ENCODE measurements at places on chromosomes 5 and 9. TPM values are rescaled to one million over a fixed set of nuclear protein-coding genes. Genes with fewer than 3 reads are reported as not detected.
A peak's percentile ranks its signal among the peaks of the same experiment; 100 is the strongest.

Gene PCA3
- not detected for polyA plus RNA-seq

DNA sequence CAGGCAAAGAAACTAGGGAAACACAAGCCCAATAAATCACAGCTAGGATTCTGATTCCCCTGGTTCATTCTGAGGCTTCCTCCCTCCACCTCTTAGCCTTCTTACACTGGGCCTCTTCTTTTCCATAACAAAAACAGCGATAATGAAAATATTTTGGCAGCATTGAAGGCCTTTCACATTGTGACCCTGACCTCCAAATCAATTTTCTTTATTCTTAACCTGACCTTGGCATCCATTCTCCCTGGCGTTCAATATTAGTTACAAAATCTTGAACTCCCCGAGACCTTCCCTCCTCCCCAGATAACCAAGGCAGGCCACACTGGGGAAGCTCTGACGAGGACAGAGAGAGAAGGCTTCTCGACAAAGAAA is 399.9 kb downstream of the ZSWIM6 start:
- H3K27me3 ChIP-seq = peaks cover 17% of the 10 kb centered on the region
- DNase-seq = peak; percentile 26
- no peaks in the 10 kb centered on the region for H3K36me3 ChIP-seq

Gene OLFML2A
- polyA plus RNA-seq = 3.9 TPM

Gene CLIC3
- 4.3 TPM for polyA plus RNA-seq

- H3K27ac ChIP-seq = no peak overlapping the region
- no peak overlapping the region for H3K4me3 ChIP-seq
- H3K4me1 ChIP-seq = no peaks in the 10 kb centered on the region
Observed at GRCh38 chr5:37703841-37704241, 136.0 kb downstream of the GDNF start.

Gene PCDHB4
- 0.38 TPM for polyA plus RNA-seq

DNA sequence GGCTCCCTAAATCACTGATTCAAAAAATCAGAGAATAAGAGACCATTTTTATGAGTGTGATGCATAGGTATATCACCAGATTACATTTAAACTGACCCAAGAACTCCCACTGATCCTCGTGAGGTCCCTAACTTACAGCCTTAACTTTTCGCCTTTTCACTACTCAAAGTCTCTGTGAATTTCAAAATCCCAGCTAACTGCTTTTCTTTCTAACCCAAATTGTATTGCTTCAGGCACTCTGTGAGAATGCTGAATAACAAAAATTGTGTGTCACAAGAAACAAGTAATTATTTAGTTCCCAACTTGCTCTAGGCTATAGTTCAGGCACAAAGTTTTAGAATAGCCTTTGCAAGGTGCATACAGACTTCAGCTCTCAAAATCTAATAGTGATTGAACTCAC is 368.6 kb downstream of the CHSY3 start:
- H3K4me3 ChIP-seq = no peak overlapping the region
- no peaks in the 10 kb centered on the region for H3K27me3 ChIP-seq
- no peaks in the 10 kb centered on the region for H3K36me3 ChIP-seq
- no peak for DNase-seq
- no peaks in the 10 kb centered on the region for H3K4me1 ChIP-seq

Gene RMND5B
- 28.9 TPM for polyA plus RNA-seq

DNA sequence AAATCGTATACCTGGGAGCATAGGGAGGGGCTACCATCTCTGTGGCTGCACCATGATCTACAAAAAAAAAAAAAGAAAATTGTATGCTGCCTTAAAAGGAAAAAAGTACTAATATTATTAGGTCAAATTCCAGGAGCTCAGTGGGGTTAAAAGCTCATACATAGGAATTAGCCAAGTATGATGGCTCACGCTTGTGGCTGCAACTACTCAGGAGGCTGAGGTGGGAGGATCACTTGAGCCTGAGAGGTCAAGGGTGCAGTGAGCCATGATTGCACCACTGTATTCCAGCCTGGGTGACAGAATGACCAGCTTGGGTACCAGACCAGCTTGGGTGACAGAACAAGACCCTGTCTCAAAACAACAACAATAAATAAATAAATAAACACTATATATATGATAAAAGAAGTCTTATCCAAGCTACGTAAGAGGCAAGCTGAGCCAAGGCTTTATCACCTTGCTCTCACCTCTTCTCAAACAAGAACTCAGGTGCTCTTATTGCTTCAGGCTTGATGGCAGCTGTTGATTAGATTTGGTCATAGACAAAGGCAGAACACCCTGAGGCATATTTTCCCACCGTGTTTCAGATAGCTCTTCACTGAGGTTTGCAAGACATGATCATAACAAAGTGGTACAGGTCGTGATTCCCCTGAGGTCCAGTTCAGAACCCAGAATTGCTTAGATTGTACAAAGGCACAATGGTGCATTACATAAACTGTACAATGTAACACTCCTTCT is 3.3 kb upstream of the FBXW11 start:
- no peak overlapping the region for H3K27ac ChIP-seq
- no peak for DNase-seq
- H3K4me3 ChIP-seq = no peak overlapping the region
- no peaks in the 10 kb centered on the region for H3K36me3 ChIP-seq
- no peaks in the 10 kb centered on the region for H3K27me3 ChIP-seq

Gene SLCO4C1
- polyA plus RNA-seq = not detected

- H3K27me3 ChIP-seq = no peaks in the 10 kb centered on the region
- H3K4me3 ChIP-seq = no peak overlapping the region
- peaks cover 8% of the 10 kb centered on the region for H3K4me1 ChIP-seq
- DNase-seq = no peak
- H3K36me3 ChIP-seq = peaks cover 98% of the 10 kb centered on the region
- no peak overlapping the region for H3K27ac ChIP-seq
Observed at GRCh38 chr9:92637326-92637725, 32.6 kb downstream of the IPPK start.

- H3K27ac ChIP-seq = no peak overlapping the region
- no peaks in the 10 kb centered on the region for H3K36me3 ChIP-seq
- no peak overlapping the region for H3K4me3 ChIP-seq
Observed at GRCh38 chr5:33711094-33711679, 180.6 kb downstream of the ADAMTS12 start.

- peaks cover 9% of the 10 kb centered on the region for H3K4me1 ChIP-seq
- no peaks in the 10 kb centered on the region for H3K27me3 ChIP-seq
- DNase-seq = no peak
Observed at GRCh38 chr5:55583578-55583977, 48.8 kb upstream of the PLPP1 start.

- no peaks in the 10 kb centered on the region for H3K36me3 ChIP-seq
- H3K27ac ChIP-seq = no peak overlapping the region
- peaks cover 19% of the 10 kb centered on the region for H3K4me1 ChIP-seq
- no peak for DNase-seq
Observed at GRCh38 chr5:61055434-61056006, 106.7 kb downstream of the SMIM15 start.

Gene PLPP6
- 6.6 TPM for polyA plus RNA-seq

Gene BSPRY
- polyA plus RNA-seq = 16.1 TPM

Gene PAEP
- polyA plus RNA-seq = not detected

- no peak overlapping the region for H3K4me3 ChIP-seq
- H3K4me1 ChIP-seq = no peaks in the 10 kb centered on the region
- H3K27ac ChIP-seq = no peak overlapping the region
- H3K36me3 ChIP-seq = no peaks in the 10 kb centered on the region
Observed at GRCh38 chr5:9009931-9010651, 535.8 kb downstream of the SEMA5A start.

Gene MACROH2A1
- 85.8 TPM for polyA plus RNA-seq

DNA sequence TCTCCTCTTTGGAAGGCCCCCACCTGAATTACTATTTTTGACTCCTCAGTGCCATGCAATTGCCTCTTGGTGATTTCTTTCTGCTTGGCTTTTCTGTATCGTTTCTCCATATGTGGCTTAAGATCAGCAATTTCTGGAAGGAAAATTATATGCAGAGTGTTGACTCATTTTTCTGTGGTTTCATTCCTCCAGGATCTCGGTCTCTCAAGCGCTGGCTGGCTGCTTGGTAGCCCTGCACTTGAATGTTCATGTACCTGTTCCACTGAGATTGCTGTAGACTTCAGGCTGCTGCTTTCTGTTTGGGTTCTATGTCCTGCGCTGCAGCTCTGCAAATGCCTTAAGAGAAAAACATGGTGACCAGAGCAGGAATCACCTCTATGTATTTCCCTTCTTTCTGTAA is 77.6 kb downstream of the INIP start:
- H3K36me3 ChIP-seq = no peaks in the 10 kb centered on the region
- H3K4me1 ChIP-seq = no peaks in the 10 kb centered on the region
- no peak overlapping the region for H3K4me3 ChIP-seq
- no peak for DNase-seq

DNA sequence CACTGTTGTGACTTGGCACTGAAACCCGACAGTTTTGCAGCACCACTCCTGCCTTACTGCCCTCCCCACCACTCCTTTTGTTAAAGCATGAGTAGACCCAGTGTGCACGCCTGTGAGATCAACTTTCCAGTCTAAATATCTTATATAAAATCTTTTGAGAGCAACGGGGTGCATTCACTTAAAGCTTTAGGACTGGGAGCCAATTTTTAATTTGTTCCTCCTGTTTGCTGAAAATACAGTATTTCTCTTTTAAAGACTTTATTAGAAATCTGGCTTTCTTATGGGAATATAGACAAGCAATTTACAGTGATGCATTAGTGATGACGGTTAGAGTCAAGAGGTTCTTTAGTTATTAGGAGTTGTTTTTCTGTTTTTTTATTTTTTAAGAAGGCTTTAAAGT is 397.5 kb downstream of the TMEM167A start:
- no peak for DNase-seq
- H3K27ac ChIP-seq = no peak overlapping the region
- no peaks in the 10 kb centered on the region for H3K4me1 ChIP-seq

- no peak overlapping the region for H3K4me3 ChIP-seq
- no peak for DNase-seq
- no peaks in the 10 kb centered on the region for H3K27me3 ChIP-seq
- no peak overlapping the region for H3K27ac ChIP-seq
- peaks cover 11% of the 10 kb centered on the region for H3K4me1 ChIP-seq
Observed at GRCh38 chr9:133453651-133454050, 6.1 kb upstream of the CACFD1 start.

Gene CARD9
- 1.1 TPM for polyA plus RNA-seq

GRCh38 chr5:135156715-135157404 is 122.8 kb upstream of the PITX1 start:
- no peak for DNase-seq
- no peaks in the 10 kb centered on the region for H3K36me3 ChIP-seq
- no peaks in the 10 kb centered on the region for H3K4me1 ChIP-seq
- no peak overlapping the region for H3K4me3 ChIP-seq

Gene C5orf58
- 4.6 TPM for polyA plus RNA-seq

DNA sequence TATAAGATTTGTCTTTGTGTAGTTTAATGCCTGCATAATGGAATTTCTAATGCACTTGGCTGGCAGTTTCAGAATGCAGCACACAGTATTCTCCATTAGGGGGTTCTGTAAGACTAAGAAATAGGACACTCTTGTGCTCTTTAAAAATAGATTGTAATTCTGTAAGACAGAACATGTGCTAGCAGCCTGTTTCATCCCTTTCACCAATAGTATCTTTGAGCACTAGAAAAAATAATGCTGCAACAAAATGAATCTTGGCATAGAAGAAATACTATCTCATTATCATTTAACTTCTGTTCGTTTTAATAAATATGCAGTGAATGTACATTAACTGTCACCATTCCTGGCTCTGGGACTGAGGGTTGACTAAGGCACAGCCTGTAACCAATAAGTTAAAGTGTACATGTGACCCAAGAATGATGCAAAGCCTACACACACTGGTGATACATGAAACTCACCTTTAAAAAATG is 23.8 kb upstream of the ZNF622 start:
- H3K4me3 ChIP-seq = no peak overlapping the region
- no peaks in the 10 kb centered on the region for H3K36me3 ChIP-seq
- DNase-seq = peak; percentile 74

Gene KIF12
- polyA plus RNA-seq = 4.1 TPM

GRCh38 chr9:128637656-128638055 is 19.0 kb downstream of the DYNC2I2 start:
- no peak for DNase-seq
- H3K4me1 ChIP-seq = peaks cover 25% of the 10 kb centered on the region
- H3K4me3 ChIP-seq = no peak overlapping the region
- H3K36me3 ChIP-seq = peaks cover 41% of the 10 kb centered on the region
- H3K27me3 ChIP-seq = no peaks in the 10 kb centered on the region

Gene SPOCK1
- 1.5 TPM for polyA plus RNA-seq

DNA sequence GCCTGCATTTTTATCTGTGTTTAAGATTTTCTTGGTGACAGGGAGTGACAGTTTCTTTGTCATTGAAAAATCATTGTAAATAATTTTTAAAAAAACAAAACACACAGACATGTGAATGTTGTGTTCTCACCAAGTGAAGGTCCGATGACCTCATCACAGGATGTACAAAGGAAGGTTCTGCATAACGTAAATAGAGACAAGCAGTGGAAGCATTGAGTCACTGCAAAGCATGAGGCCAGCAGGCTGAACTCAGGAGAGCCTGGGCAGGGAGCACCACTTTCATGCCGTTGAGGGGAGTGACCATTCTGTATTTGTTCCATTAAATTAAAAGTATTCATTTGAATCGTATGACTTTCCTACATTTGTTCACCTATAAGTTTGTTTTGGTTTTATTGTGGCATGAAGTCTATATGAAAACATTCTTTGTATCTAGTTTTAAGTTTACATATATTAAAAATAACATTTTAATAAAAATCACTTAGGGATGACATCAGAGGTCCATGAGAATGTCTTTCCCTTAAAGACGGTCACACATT is 70.4 kb upstream of the TLE1 start:
- H3K27ac ChIP-seq = no peak overlapping the region
- H3K4me1 ChIP-seq = no peaks in the 10 kb centered on the region
- peak; percentile 70 for DNase-seq

DNA sequence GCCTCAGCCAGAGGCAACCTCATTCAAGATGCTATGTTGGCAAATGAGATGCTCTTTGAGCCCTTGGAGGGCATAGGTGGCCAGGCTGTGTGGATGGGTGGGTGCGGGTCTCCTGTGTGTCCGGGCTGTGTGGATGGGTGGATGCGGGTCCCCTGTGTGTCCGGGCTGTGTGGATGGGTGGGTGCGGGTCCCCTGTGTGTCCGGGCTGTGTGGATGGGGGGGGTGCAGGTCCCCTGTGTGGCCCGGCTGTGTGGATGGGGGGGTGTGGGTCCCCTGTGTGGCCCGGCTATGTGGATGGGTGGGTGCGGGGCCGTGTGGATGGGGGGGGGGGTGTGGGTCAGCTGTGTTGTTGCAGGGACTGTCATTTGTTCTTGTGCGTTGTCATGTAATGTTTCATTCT is 136.6 kb upstream of the COL5A1 start:
- no peak for DNase-seq
- H3K27ac ChIP-seq = no peak overlapping the region
- no peaks in the 10 kb centered on the region for H3K4me1 ChIP-seq
- peaks cover 25% of the 10 kb centered on the region for H3K27me3 ChIP-seq

Gene SPATA31C1
- polyA plus RNA-seq = not detected

GRCh38 chr5:178246624-178247279 is 14.2 kb upstream of the PHYKPL start:
- no peak overlapping the region for H3K4me3 ChIP-seq
- H3K36me3 ChIP-seq = no peaks in the 10 kb centered on the region
- H3K4me1 ChIP-seq = no peaks in the 10 kb centered on the region
- DNase-seq = no peak
- H3K27me3 ChIP-seq = no peaks in the 10 kb centered on the region

Measured in stomach (tissue), 19 donors.